ENCODE measurements at places on chromosomes 1 and 21. TPM values are rescaled to one million over a fixed set of nuclear protein-coding genes. Genes with fewer than 3 reads are reported as not detected.

DNA sequence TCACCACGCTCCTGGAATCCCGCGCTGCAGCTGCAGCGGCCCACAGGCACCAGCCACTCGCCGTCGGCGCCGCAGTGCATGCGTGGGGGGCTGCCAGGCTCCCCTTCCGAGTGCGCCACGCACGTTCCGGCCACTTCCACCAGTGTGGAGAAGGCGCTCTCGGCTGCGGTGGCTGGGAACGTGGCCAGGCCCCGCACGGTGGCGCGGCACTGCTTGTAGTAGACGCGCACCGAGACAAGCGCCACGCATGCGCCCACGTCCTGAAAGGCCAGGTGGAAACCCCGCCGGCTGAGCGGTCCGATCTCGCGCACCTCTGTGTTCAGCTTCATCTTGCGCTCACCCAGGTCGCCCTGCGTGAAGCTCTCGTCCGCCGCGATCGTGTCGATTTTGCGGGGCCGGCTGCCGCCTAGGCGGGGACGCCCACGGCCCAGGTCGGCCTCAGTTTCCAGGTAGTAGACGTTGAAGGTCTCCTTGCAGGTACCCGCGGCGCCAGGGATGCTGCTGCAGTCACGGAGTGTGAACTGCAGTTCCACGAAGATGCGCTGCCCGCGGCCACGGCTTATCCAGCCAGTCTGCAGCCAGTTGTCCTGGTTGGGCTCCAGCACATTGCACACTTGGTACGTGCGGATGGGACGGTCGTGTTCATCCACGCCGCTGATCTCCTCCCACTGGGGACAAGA, 3.4 kb downstream of the EPHA10 start:
- DNase-seq = no peak

GRCh38 chr1:221025956-221026355, 146.7 kb downstream of the HLX start:
- DNase-seq = no peak

GRCh38 chr1:226908913-226909312, 31.2 kb upstream of the COQ8A start:
- DNase-seq = no peak

GRCh38 chr1:115283249-115283648, 54.8 kb downstream of the NGF start:
- no peak for DNase-seq

DNA sequence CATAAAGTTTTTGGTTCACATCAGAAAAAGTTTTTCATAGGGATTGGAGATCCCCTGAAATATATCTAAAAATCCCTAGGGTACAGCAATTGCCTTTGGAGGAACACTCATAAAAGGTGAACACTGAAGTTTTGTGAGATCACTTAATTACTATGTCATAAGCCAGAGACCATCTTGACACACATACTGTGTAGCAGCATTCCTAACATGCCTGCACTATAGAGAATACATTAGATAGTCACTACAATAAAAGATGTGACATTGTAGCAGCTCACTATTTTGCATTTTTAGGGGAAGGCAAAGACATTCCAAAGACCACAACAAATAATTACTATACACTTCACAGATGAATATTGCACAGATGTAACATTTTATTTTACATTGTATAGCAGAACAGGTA, 779.9 kb downstream of the KCNT2 start:
- DNase-seq = no peak

The ZSWIM5 gene
- 1.5 TPM for total RNA-seq

DNA sequence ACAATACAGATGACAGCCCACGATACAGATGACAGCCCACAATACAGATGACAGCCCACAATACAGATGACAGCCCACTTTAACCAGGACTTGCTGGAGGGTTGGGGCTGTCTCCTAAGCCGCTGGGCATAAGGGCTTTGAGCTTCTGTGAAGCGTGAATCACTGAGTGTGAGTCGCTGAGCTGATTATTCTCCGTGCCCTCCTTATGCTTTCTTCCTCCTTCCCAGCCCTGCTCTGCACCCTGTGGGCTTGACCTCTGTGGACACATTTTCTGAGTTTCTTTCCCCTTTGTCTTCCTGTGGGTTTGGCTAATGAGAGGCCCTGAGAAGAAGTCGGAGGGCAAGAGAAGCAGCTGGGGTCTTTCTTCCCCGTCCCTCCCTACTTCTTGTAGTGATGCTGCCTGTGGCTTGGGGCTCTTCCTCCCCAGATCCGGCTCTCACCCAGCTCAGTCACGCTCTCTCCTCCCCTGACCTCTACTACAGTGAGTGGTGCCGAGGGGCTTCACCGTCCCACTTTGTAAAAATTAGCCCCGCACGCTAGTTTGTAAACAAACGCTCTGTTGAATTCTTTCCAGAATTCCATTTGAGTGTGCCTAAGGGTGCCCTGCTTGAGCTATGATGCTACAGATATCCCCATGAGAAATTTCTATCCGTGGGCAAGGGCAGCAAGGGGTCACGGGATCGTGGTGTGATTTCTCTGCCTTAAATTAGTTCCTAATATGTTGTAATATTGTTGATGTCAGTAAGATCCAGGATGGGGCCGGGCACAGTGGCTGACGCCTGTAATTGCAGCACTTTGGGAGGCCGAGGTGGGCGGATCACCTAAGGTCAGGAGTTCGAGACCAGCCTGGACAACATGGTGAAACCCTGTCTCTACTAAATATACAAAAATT, 46.4 kb upstream of the SOD1 start:
- no peak for DNase-seq

Data from cardiac septum (tissue), 1 donor.